ENCODE measurements at places on chromosomes 3 and 15. TPM values are rescaled to one million over a fixed set of nuclear protein-coding genes. Genes with fewer than 3 reads are reported as not detected.

- peak overlapping the region; percentile 82 for H3K27ac ChIP-seq
- no peaks in the 10 kb centered on the region for H3K27me3 ChIP-seq
- no peak for DNase-seq
- no peak overlapping the region for H3K4me3 ChIP-seq
- H3K36me3 ChIP-seq, result no peaks in the 10 kb centered on the region
Observed at GRCh38 chr15:72141171-72142084, 23.2 kb downstream of the SENP8 start.

- no peak overlapping the region for H3K4me3 ChIP-seq
- no peaks in the 10 kb centered on the region for H3K27me3 ChIP-seq
- H3K36me3 ChIP-seq, result peaks cover 10% of the 10 kb centered on the region
- H3K4me1 ChIP-seq, result peaks cover 57% of the 10 kb centered on the region
- no peak for DNase-seq
- H3K27ac ChIP-seq, result peak overlapping the region; percentile 59
Observed at GRCh38 chr15:78052001-78052401, 25.5 kb downstream of the TBC1D2B start.

- no peaks in the 10 kb centered on the region for H3K4me1 ChIP-seq
- no peaks in the 10 kb centered on the region for H3K36me3 ChIP-seq
- no peaks in the 10 kb centered on the region for H3K27me3 ChIP-seq
- no peak overlapping the region for H3K4me3 ChIP-seq
- H3K27ac ChIP-seq, result no peak overlapping the region
Observed at GRCh38 chr3:38689774-38690173, 40.3 kb upstream of the SCN5A start.

ADAMTSL3 gene
- 23.4 TPM for total RNA-seq

ZNF662 gene
- total RNA-seq, result 12.8 TPM

C2CD4B gene
- 4.2 TPM for total RNA-seq

DNA sequence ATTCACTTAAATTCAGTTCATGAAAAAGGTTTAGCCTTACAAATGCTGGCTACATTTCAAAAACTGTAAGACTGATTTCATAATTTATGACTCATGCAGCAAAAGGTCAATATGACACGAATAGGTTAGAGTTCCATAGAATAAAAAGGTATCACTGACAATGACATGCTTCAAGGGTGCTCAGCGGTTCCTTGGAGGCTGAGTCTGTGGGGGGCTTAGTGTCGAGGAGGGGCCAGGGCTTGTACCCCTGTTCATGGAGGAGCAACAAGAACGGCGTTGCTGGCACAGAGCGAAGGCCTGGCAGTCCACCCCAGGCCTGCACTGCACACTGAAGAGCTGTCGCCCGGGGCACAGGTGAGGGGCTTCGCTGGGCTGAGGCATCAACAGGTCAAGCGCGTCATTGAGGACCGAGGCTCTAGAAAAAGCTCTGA lies 174.2 kb downstream of the NR1D2 start:
- H3K27me3 ChIP-seq, result no peaks in the 10 kb centered on the region
- no peak overlapping the region for H3K4me3 ChIP-seq
- H3K36me3 ChIP-seq, result no peaks in the 10 kb centered on the region
- H3K4me1 ChIP-seq, result no peaks in the 10 kb centered on the region

DNA sequence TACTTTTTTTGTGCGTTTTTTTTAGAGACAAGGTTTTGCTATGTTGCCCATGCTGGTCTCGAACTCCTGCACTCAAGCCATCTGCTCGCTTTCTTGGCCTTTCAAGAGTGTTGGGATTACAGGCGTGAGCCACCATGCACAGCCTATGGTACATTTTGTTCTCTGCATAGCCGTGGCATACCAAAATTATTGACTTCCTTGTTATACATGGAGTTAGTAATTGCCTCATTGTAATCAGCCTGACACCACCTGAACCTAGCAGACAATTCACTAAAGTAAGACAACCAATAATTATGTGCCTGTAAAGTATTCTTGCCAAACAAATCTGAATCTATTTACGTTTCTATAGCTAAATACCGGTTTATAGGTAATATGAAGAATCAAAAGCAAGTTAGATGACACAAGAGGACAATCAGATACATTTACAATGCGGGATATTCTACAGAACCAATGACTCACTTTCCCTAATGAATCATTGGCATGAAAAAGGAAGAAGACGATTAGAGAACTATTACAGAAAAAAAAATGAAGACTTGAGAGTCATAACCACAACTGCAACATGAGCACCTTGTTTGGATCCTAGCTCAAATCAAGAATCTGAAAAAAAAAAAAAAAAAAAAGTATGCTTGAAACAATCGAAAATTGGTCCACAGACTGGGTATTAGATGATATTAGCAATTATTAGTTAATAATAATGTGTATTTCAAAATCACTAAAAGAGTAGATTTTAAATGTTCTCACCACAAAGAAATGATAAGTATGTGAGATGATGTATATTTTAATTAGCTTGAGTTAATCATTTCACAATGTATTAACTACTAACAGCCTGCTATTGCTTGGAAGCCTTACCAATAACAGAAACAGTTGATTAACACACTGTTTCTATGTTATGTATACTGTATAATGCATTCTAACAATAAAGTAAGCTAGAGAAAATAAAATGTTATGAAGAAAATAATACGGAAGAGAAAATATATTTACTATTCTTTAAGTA lies 7.1 kb downstream of the GUCA1C start:
- no peaks in the 10 kb centered on the region for H3K4me1 ChIP-seq
- H3K27ac ChIP-seq, result no peak overlapping the region
- no peaks in the 10 kb centered on the region for H3K27me3 ChIP-seq
- no peaks in the 10 kb centered on the region for H3K36me3 ChIP-seq
- no peak for DNase-seq

INKA1 gene
- 6.3 TPM for total RNA-seq

DNA sequence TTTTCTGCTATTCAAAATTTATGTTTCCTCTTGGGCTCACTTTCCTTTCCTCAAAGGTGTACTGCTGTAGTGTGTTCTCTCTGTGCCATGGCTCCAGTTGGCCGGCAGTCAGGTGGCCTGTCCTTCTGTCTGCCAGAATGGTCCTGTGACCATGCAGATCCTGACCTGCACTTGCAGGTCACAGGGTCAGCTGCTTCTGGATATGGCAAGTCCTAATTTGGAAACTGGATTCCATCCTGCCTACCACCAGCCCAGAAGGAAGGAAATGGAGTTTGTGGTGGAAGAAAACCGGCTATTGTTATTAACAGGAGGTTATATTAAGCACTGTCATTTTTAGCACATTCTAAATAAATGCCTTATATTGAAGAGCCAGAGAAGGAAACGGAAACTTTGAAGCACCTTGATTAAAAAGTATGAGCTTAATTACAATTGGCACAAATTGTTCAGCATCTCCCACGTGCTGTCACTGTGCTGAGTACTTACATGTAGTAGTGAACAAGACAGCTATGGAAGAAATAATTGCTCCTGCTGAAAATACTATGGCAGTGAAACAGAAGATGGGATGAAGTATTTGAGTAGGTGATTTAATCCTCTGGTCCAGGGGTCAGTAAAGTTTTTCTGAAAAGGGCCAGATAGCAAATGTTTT lies 362.8 kb downstream of the PTPRG start:
- H3K4me3 ChIP-seq, result no peak overlapping the region
- no peaks in the 10 kb centered on the region for H3K4me1 ChIP-seq
- H3K27me3 ChIP-seq, result no peaks in the 10 kb centered on the region
- H3K36me3 ChIP-seq, result no peaks in the 10 kb centered on the region

ERC2 gene
- total RNA-seq, result 3.8 TPM

All from kidney (tissue), 22 donors.